ENCODE measurements at places on chromosomes 4 and X.
A peak's percentile ranks its signal among the peaks of the same experiment; 100 is the strongest.

DNA sequence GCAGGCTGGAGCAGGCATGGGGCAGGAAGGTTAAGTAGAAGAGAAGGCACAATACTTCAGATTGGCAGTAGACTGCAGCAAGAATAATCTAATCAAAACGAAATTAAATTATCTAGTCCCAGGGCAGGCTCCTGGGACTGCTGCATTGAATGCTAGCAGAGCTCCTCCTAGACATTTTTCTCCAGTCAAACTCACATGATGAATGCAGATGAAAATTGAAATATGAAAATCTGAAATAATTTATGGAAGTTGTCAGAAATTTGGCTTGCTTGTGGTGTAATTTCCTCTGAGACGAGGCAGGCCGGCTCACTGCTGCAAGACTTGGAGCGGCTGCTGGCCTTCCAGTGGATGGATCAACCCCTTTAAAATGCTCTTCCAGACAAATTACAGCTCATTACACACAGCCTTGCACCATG is 78.0 kb upstream of the TMEM33 start:
- no peak for DNase-seq

DNA sequence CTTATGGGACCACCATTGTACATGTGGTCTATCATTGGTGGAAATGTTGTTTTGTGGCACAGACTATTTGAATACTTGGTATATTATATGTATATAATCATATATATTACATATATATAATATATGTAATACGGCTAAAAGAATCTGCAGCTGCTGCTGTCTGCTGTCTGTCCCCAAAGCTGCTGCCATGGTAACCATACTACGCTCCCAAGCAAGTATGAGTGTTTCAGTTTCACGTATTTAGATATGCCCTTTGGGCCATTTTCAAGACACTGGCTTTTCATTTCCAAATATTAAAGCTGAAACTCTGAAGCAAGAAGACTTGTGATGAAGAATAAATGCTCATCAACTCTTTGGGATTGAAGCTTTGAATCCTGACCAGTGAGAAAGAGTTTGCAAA is 42.0 kb upstream of the ARSJ start:
- DNase-seq: no peak

DNA sequence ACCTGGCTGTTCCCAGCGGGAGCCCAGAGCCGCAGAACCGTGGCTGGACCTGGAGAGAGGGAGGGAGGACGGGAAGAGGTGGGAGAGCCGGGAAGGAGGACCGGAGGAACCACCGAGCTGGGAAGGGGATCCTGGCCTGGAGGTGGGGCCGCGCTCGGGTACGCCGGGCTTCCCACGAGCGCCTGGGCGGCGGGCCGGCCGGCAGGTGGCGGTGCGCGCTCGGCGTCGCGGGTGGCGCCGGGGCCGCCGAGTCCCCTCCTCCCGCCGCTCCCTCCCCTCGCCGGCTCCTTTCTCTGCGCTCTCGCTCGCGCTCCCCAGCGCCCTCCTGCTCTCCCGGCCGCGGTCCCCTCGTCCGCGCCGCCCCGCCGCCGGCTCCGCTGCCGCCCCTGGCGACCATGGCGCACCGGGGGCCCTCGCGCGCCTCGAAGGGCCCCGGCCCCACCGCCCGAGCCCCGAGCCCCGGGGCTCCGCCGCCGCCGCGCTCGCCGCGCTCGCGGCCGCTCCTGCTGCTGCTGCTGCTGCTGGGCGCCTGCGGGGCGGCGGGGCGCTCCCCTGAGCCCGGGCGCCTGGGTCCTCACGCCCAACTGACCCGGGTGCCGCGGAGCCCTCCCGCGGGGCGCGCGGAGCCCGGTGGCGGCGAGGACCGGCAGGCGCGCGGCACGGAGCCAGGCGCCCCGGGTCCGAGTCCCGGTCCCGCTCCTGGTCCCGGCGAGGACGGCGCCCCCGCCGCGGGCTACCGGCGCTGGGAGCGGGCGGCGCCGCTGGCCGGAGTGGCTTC is at the start of gene SORCS2:
Gene SORCS2, plus strand, starts transcription at position 287 of the 778 bp plus-strand sequence.
- DNase-seq: peak; percentile 29

DNA sequence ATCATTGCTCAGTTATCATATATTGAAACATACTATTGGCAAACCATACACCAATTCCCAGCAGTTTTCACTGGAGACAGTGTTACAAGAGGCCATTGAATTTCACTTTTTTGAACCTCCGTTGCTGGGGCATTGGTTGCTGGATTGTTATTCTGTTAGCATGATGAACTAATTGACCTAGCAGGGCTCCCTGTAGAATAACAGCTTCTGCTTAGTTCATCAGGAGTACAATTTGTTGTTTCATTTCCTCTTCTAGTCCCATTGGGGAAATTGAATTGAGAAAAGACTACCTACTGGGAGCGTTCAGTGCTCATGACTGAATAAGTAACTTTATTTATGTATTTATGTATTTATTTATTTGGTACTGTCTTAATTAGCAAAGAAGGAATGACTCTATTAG is 151.6 kb downstream of the SLIT2 start:
- DNase-seq: no peak

DNA sequence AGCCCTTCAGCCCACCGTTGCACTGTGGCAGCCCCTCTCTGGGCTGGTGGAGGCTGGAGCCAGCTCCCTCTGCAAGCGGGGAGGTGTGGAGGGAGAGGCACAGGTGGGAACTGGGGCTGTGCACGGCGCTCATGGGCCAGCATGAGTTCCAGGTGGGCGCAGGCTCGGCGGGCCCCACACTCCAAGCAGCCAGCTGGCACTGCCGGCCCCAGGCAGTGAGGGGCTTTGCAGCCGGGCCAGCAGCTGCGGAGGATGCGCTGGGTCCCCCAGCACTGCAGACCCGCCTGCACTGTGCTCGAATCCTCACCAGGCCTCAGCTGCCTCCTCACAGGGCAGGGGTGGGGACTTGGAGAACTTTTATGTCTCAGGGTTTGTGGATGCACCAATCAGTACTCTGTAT is 1354.8 kb upstream of the IGFBP7 start:
- no peak for DNase-seq
